ENCODE measurements at places on chromosomes 3 and 15.
A peak's percentile ranks its signal among the peaks of the same experiment; 100 is the strongest.

- DNase-seq, result no peak
Observed at GRCh38 chr3:85979034-85979433, 1011.9 kb downstream of the VGLL3 start.

DNA sequence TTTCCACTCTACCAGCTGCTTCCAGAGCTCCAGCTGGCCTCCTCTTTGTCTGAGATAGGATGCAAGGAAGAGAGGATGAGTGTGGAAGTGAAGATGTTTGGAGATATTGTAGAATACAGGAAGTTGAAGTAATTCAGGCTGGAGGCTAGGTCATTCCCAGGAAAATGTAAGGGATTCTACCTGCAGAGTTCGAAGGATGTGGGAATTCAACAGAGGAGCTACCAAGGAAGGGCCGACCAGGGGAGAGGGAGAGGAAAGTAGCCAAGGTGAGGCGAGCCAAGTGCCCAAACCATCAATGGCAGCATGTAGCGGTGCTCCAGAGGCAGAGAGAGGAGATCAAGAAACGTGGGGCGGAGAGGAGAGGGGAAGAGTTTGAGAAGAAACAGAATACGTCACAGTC, 49.0 kb upstream of the EPHB3 start:
- no peak for DNase-seq

DNA sequence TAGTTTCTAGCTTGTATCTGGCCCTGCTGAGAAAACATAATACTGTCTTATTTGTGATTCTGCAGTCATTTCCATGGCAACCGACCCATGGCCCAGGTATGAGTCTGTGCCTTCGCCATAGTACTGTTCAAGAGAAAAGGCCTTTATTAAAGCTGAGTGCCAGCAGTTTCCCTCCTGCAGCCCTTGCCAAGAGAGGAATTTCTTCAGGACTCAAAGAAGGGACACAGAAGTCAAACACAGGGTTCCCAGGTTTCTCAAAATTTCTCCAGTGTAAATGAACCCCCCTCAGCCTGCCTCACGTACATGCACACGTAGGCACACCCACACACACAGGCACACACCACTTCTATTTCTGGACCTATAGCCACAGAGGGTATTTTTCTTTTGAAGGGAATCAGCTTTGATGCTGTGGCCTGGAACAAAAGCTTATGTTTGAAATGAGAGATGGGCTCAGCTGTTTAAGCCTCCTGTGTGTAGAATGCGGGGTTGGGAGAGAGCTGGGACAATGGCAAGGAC, 269.2 kb downstream of the PDCD6IP start:
- no peak for DNase-seq

DNA sequence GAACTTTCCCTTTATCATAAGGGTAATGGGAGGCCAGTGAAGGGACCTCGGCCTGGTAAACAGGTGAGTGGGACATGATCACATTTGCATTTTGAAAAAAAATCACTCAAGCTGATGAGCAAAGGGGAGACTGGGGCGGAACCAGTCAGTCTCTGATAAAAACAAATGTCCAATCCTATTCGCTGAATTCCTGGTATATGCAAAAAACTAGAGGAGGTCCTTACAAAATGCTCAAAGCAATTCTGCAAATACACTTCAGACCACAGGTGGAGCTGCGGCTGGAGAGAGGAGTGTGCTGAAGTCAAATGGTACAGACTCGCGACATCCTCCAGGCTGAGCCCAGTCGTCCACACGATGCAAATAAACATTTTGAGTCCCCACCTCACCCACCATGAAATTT, 166.7 kb downstream of the FOXP1 start:
- DNase-seq, result peak; percentile 50

DNA sequence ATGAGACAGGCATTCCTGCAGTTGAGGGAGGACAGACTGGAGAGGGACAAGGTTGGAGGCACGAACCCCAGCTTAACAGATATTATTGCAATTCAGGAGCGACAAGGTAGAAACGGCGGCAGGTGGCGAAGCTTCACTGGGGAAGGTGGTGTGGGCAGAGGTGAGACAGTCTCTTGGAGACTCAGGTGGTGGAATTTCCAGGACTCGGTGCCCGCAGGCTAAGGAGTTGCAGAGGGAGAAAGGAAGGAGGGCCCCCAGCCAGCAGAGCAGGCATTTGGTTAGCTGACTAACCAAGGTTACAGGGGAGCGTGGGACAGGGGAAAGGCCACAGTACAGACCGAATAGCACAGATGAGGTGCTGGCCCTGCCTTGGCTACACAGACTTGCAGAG, 3.0 kb downstream of the FAM174B start:
- DNase-seq, result no peak

GRCh38 chr3:172002512-172003078, 36.8 kb upstream of the FNDC3B start:
- DNase-seq, result no peak

DNA sequence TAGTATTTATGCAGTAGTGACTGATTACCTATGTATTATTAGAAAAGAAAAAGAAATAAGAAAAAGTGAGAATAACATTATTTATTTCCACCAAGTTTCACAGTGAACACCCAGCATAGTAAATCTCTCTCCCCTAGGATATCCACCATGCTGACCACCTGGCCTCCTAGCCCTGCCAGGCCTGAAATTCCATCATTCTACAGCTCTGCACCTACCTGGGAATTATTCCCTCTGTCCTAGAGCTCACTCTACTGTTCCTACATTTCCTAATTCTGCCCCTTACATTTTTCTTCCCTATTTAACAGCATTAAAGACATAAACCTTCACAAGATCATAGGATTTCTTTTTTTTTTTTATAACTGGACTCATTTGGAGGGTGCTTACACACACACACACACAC, 525.3 kb upstream of the PPP2R3A start:
- no peak for DNase-seq

- peak; percentile 36 for DNase-seq
Observed at GRCh38 chr3:170117134-170117533, 64.4 kb downstream of the PHC3 start.

- no peak for DNase-seq
Observed at GRCh38 chr15:50134524-50135024, 15.5 kb upstream of the ATP8B4 start.

GRCh38 chr15:54046093-54046492, 67.9 kb downstream of the UNC13C start:
- no peak for DNase-seq

DNA sequence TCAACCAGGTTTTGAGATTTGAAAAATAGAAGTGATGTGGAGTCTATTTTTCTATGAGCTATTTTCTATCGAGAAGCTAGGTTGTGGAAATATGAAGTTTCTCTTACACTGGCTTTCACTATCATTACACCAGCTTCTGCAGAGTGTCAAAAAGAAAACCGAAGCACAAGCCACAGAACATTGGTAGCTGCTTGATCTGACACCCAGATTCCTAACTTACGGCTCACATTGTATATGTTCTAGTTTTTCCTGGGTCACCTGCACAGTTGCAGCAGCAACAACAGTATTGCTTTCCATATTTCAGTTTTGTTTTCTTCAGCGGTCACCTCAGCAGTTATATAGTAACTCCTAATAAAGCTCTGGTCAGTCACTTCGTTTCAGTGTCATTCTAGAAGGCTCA, 790.1 kb downstream of the PLOD2 start:
- no peak for DNase-seq

DNA sequence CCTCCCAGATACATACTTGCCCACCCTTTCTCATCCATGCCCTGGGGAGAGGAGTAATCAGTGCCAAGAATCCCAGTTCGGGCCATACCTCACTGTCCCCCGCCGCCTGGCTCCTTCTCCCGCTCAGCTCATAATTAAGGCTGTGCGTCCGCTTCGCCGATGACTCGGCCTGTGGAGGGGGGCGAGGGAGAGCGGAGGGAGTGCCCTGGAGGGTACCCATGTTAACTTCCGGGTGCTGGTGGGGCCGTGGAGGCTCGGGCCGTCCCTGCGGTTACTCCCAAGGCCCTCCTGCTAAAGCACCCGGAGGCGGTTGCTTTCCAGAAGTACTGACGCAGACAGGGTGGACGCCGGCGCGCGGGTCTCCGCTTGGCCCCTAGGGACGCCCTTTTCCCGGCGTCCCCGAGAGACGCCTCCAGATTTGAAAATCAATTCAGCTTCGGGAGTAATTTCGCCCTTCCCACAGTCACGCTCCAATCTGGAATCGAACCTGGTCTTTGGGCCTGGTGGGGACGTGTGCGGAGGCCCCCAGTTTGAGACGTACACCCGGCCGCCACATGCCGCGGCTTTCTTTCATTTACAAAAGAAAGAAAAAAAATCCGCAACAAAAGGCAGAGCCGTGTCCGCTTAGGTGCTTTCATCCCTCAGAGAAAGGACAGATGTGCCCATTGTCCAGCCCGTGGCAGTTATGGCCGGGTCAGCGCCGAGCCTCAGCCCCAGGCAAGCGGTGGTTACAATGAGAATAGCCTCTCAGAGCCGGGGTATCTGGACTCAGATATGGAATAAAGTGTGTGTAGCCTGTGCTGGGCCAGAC, 1.0 kb upstream of the ONECUT1 start:
- no peak for DNase-seq

DNA sequence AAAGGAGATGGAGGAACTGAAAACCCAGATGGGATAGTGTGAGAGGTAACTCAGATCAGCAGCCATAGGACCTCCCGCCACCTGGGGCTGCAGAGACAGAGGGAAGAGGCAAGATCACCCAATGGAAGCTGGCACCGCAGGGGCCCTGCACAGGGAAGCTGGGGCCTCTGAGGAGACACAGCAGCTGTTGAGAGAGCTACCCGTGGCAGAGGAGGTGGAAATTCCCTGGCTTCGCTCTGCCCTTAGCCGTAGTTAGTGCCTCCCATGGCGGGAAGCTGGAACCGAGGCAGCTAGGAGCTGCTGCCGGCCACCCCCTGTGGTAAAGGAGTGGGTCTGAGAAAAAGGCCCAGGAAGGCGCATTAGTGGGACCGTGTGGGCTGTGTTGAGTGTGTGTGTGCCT, 18.0 kb upstream of the PLXNA1 start:
- no peak for DNase-seq

DNA sequence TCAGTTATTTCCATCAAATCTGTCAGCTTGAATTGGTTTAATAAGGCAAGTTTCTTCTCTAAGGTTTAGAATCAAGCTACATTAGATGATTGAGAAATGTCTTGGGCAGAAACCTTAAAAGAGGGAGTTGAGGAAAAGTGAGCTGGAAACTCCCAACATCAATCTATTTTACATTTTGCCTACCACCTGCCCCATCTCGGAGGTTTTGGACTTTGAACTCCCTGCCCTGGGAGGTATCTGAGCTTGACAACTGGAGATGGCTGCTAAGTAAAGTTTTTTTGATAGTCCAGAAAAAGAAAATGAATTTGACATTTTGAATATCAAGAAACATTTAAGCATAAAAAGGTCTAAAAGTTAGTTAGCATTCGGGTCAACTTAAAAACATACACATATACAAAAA, 234.2 kb downstream of the NFKBIZ start:
- no peak for DNase-seq

DNA sequence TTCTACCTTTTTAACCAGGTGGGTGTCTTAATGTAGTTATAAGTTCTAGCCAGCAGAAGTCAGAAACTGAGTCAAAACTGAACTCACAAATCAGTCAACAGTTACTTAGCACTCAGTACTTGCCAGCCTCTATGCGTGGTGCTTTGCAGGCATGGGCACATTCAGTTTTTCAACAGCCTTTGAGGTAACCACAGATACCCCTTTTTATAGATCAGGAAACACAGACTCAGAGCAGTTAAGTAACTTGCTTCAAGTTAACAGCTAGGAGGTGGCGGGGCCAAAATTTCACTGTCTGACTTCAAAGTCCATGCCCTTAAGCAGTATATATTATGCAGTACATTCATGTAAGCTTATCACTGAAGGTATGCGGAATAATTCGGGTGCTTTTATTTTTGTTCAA, 139.4 kb downstream of the FHIT start:
- no peak for DNase-seq

GRCh38 chr3:52891615-52892081, 5.7 kb downstream of the STIMATE start:
- DNase-seq, result no peak

GRCh38 chr15:95874637-95875036, 455.9 kb upstream of the NR2F2 start:
- DNase-seq, result no peak

DNA sequence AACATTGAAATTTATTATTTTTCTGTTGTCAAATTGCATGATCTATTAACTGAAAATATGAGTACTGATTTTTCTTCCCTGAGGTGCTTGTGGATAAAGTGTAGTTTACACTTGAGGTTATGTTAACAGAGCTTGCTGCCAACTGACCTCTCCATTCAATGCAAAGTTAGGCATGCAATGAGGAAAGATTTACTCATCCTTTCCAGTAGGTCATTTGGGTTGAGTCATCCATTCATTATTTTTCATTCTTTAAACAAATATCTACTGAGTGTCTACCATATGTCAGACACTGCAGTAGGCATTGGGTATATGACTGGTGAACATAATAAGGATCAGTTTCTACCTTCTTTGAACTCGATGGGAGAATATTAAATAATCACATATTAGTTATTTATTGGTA, 604.1 kb downstream of the EDEM1 start:
- DNase-seq, result no peak

DNA sequence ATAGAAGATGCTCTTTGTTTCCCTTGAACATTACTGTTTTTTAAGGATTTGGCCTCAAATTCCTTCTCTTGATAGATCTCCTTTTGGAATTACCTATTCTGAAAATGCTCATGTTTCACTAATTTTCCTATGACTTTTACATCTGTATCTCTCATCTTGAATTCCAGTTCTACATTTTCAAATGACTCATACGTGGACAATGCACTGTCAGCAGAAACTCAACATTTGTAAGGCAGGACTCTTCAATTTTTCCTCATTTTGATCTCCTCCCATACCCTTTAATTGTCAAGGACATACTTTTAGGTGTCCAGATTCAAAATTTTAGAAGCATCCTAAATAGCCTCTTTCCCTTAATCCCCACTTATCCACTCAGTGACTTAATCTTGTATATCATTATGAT, 341.0 kb upstream of the RASGRP1 start:
- no peak for DNase-seq

GRCh38 chr3:41662288-41662687, 299.6 kb downstream of the ULK4 start:
- DNase-seq, result no peak

GRCh38 chr3:22103423-22103822, 352.4 kb upstream of the ZNF385D start:
- DNase-seq, result no peak

- DNase-seq, result no peak
Observed at GRCh38 chr3:189744235-189744634, 113.0 kb downstream of the TP63 start.

DNA sequence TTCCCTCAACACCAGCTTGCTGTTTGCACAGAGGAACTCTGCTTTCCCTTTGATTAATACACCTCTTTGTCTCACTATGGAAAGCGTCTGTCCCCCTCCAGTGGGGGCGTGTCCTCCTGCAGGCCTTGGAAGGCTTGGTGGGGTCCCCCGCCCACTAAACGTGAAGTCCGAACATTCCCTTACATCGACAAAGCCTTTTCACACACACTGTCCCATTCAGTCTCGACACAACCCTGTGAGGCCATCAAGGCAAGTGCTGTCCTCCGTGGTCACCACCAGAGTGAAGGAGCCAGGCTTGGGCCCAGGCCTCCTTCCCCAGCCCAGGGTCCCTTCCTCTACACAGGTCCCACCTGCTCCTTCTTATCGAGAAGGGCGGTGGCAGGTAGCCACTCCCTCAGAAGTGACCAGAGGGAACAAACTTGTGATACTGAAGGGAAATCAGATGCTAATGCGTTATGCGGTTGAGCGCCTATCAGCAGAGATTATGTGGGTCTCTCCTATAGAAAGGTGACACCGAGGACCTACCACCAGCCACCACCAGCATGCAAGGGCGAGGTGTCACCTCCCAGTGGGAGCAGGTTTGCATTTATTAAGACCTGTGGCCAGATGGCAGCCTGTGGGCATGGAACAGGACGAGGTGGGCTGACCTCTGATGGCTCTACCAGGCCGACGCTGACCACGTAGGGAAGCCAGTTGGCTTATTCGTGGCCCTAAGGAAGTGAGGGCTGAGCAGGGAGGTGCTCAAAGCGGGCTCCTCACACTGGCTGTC, 6.6 kb downstream of the NRROS start:
- DNase-seq, result no peak
